Fibroblast of pulmonary artery (primary cell): ENCODE measurements at places on chromosomes 1 and 21.

DNA sequence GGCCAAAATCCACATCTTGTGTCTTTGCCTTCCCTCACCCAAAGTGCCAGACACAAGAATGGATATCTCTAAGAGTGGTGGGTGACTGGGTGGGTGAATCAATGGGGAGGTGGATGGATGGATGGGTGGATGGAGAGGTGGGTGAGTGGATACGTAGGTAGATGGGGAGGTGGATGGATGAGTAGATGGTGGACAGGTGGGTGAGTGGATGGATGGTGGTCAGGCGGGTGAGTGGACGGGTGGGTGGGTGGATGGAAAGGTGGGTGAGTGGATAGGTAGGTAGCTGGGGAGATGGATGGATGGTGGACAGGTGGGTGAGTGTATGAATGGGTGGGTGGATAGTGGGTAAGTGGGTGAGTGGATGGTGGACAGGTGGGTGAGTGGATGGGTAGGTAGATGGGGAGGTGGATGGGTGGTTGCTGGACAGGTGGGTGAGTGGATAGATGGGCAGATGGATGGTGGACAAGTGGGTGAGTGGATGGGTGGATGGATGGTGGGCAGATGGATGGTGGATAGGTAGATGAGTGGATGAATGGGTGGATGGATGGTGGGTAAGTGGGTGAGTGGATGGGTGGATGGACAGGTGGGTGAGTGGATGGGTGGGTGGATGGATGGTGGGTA lies 34.2 kb downstream of the SLC19A1 start:
- DNase-seq = no peak

- no peak for DNase-seq
Observed at GRCh38 chr1:193458628-193459027, 272.2 kb upstream of the B3GALT2 start.

GRCh38 chr1:234660536-234661316 lies 50.7 kb upstream of the IRF2BP2 start:
- DNase-seq = no peak

DNA sequence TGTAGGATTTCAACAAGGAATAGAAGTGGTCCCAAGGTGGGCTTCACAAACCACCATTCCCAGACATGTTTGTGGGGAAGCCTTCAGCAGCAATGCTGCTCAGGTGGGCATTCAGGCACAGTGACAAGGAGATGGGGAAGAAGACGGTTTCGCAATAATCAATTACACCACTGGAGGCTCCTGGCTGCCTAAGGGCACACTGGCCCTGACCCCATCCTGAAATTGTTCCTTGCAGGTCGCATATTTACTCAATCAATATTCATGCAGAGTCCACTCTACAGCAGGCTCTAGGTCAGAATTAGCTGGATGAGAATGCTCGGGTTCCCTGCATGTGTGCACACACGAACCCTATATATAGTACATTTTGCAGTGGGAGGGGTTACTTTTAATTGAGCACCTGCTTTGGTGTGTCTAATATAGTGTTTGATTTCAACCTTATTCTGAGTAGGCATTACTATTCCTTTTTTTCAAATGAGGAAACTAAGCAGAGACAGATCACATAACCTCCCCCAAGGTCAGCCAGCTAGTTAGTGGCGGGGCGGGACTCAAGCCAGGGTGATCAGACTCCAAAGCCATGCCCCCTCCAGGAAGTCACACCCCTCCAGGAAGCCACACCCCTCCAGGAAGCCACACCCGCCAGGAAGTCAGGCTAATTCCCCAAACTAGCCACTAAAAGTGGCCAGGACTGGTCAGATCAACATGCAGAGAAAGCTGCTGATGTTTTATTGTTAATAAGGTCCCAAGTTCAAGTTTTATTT lies 106.5 kb downstream of the HLCS start:
- peak; percentile 54 for DNase-seq

DNA sequence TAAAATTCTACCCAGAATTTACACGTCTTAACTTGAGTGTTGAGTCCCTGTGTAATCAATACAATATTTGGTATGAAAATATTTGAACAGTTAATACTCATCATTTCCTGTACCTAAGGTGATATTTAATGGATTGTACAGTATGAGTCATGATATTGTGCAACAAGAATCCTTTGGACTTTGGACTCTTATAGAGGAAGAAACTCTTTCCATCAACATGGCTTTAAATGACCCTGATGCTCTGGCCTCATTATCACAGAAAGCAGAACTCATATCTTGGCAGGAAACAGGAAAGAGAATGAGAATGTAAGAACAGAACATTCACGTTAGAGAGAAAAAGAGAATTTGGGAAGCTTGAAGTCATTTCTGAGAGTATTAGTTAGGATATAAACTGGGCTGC lies 168.8 kb upstream of the B3GALT2 start:
- peak; percentile 41 for DNase-seq

- peak; percentile 67 for DNase-seq
Observed at GRCh38 chr21:36769051-36769839, 70.3 kb downstream of the SIM2 start.

GRCh38 chr1:227223171-227223806 lies 95.0 kb downstream of the CDC42BPA start:
- DNase-seq = peak; percentile 23

DNA sequence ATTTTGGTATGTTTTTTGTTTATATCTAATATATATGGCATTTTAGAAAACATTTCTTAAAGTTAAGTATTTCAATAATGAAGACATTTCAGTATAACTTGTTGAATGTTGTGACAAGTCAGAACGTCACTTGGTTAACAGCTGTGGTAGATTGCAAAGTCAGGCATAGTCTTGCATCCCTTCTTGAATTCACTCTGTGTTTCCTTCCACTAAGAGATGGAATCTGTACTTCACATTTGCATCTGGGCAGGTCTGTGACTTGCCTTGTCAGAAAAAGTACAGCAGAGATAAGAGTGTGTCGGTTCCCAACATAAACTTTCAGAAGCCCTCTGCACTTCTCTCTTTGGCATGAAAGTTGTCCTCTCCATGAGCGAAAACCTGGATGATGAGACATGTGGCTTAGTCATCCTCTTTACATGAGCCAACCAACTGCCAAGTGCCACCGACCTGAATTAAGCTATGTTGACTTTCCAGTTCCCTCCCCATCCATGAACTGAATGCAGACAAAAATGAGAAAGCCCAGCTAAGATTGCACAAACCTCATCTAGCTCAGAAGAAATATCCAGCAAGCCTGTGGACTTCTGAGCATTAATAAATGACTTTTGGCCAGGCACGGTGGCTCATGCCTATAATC lies 1730.2 kb downstream of the MRPL39 start:
- no peak for DNase-seq

- DNase-seq = peak; percentile 87
Observed at GRCh38 chr1:203673550-203674411, 47.1 kb downstream of the ATP2B4 start.
